ENCODE measurements at places on chromosomes 6 and 20.

DNA sequence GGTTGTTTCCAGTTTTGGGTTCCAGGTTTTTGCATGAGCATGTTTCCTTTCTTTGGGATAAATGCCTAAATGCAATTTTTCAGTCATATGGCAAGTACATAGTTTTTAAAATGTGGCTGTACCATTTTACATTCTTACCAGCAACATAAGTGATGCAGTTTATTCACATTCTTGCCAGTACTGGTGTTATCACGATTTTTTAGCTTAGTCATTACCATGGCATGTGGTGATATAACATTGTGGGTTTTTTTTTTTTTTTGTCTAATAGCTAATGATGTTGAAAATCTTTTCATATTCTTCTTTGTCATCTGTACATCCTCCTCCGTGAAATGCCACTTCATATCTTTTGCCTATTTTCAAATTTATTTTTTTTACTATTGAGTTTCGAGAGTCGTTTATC lies 2.9 kb upstream of the TDRD6 start:
- no peak for DNase-seq

GRCh38 chr6:116036075-116036773 lies 24.5 kb downstream of the FRK start:
- no peak for DNase-seq

- DNase-seq, result peak; percentile 6
Observed at GRCh38 chr6:57087916-57088315, 2.1 kb upstream of the ZNF451 start.

DNA sequence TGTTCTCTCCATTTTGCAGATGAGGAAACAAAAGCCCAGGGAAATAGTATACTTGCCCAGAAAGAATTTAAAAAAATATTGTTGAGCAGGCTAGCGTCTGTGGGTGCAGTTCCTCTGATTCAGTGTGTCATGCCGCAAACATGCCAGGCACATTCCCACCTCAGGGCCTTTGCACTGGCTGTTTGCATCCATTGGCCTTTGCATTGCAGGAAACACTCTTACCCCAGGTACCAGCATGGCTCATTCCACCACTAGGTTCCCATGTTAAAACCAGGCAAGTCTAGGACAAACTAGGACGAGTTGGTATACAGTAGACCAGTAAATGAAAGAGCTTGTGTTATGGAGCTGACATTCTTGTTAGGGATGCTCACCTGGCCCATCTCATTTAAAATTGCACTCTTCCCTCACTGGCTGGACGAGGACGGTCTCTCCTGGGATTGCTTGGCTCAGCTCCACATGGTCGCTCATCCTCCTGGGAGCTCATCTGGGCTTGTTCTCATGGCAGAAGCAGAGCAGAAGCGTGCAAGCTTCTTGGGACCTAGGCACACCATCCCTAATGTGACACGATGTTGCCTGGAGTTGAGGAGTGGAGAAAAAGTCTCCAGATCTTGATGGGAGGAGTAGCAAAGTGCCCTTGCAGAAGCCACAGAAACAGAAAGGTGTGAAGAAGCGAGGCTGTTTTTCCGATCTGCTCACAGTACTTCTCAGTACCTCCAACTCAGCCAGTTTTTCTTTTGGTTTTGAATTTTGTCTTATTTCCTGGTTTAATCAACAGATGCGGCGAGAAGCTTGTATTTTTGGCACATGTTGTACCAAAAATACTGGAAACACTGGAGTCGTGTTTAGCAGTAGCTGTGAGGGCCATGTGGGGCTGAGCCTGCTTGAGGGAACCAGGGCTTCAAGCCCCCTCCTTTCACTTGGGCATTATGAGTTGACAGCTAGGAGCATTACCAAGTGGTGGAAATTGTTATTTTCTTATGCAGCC lies 13.9 kb downstream of the ZNF831 start:
- no peak for DNase-seq

- no peak for DNase-seq
Observed at GRCh38 chr20:61879303-61879620, 186.4 kb downstream of the TAF4 start.

DNA sequence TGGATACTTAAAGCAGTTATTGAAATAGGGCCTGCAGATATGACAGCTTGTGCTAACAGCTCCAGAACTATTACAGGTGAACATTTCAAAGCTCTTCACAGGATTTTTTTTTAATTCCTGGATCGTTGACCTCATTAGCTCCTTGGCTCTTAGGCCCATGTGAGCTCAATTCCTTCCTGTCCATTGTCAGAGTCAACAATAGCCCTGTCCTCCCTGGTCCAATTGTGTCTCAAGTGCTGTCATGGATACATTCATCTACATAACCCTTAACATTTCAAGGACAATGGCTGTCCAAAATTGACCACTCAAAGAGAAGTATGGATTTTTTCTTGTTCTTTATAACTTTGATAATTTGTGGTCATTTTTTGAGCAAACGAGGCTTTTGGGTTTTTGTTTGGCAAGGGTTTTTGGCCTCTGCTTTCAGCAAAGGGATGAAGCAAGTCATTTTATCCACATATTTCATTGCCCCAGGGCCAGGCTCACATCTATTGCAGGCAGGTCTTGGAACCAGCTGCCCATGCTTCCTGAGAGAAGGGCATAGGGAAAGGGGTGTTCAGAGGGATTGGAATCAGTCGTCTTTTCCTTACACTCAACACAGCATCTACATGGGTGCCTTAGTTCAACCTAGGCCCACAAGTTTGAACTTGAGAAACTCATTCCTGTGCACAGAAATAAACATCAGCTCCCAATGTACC lies 282.1 kb downstream of the TPBG start:
- no peak for DNase-seq

GRCh38 chr20:18721551-18722115 lies 92.0 kb upstream of the SCP2D1 start:
- DNase-seq, result no peak

DNA sequence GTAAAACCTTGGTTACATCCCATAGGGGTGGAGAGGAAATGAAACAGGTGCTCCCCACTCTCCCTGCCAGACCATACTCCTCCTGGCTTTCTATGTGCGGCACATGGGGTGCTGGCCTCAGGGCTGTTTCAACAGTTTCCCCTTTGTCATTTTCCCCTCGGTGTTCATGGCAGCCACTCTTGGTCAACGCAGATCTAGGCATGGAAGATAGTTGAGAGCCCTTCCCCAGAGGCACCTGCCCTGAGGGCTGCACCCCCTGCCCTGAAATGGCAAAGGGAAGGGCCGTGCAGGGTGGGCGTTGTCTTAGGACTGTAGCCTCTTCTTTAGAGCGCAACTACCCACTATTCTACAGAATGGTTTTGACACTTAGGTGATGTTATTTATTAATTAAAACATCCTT lies 4.4 kb downstream of the CST1 start:
- no peak for DNase-seq

DNA sequence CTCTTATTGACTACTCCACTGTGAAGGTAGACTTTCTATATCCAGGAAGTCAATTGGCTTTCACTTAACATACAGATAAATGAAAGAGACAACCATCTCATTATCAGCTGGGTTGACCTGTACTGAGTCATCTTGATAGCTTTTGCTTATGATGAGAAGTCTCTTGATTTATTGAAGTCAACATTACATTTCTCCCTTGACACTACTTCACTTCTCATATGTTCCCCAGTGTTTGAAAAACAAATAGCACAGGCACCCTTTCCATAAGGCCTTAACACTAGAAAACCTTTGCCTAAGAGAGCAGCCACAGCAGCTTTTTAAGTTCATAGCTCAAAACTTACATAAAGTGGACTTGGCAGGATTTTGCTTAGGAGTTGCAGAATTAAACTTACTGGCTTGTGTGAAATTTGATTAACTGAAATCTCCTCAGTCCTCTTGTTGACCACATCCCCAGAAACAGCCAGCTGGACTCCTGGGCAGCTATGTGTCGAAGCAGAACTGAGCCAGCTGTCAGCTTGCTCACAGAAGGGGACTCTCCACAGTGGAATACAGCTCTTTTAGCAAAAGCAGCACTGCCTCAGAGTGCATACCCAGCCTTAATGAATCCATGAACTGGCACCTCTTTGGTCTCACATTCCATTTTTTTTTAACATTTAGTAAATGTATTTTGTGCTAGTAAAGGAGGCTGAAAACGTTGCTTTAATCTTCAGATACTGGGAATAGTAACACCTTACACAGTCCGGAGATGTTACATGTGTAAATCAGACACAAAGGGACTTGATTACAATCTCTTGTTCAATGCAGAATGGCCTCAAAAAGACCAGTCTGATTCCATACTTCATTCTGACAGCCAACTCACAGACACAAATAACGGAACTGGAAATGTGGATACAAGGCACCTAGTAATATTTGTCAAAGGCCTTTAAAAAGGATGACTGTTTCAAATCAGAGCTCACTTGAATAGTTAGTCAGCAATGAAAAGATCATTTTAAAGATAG lies 1532.7 kb downstream of the HACE1 start:
- DNase-seq, result no peak

DNA sequence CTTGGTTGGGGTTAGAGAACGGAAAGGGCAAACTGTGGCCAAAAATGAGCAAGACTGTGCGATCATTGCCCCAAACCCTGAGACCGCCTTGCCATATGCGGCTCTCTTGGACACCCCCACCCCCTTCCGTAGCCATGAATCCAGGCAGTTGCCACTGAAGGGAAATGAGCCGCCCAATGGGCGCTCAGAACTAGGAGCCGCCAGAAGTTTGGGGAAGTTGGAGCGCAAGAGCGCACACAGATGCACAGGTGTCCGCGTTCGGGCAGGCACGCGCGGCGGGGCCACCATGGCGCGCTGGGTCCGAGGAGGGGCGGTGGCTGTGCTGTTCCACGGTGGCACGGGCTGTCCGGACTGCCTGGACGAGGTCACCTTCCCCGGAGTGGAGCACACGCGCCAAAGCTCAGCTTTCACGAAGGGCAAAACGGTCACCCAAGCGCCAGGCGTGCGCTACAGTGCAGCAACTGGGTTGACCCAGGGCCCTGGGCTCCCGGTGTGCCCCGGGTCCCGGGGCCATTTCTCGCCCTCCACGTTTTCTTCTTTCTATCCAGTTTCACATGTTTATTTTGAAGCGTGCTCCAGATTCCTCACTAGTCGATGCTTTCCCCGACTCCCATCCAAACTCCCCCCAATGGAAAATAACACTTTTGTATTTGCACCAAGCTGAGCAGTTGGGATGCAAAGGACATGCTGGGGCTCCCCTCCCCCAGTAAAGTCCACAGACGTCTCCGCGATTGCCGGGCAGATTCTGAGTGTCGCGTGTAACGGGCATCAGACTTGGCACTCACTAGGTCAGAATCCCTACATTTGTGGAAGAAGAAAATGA lies 906 bp upstream of the PDE10A start:
- DNase-seq, result no peak

- DNase-seq, result no peak
Observed at GRCh38 chr6:95099410-95099809, 477.9 kb upstream of the MANEA start.

- no peak for DNase-seq
Observed at GRCh38 chr6:118660218-118660569, 8.8 kb upstream of the CEP85L start.

DNA sequence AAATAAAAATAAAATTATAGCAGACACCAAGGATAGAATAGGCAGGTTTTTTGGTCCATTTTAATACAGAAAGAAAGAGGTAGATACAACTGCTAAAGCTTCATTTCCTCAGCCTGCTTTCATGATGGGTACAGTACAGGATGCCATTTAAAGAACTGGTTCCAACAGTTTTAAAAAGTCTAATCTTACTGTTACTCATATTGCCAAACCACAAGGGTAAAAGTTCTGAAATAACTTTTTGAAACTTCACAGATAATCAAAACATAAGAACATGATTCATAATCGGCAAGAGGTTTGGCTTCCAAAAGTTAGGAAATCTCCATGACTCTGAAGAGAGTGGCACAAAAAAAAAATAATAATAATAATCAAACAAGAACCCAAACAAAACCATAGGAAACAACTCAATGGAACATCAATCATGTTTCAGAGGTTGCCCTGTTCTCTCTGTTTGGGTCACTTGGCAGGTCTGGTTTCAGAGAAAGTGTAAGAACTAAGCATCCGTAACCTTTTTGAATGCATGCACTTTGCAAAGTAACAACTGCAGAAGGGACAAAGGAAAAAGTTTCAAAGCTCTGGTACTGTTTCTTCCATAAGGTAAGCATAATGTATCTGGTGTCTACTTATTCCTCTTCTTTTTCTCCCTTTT lies 79.7 kb downstream of the SMLR1 start:
- no peak for DNase-seq

GRCh38 chr6:107796156-107796555 lies 28.0 kb downstream of the SCML4 start:
- no peak for DNase-seq

DNA sequence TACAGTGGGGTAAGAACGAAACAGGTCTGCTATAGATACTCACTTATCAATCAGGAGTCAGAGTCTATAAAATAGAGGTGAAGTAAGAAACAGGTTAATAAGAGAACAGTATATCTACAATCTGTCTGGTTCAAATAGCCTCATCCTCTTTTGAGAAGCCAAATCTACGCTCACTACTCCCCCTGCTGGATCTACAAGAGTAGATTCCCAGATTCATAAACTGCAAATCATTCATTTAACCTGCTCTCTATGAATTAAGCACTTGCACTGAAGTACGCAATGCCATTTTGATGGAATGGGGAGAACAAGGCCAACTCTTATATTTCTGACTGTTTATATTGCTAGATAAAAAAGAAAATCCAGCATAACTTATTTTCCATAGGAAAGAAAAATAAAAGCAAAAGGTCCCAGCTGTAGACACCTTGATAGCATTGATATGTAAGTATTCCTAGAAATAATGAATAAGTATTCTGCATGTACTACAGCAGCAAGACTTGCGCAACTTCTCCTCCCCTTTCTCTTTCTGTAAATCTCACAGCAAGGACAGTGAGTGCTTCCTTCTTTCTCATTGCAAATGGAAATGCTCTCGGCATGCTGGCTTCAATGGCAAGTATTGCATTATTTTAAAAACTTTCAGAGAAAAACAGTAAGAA lies 92.3 kb downstream of the RFX6 start:
- peak; percentile 56 for DNase-seq

All from inflammatory macrophage treated with lipopolysaccharide for 1 hour (primary cell).